ENCODE measurements at places on chromosomes 7 and 10. TPM values are rescaled to one million over a fixed set of nuclear protein-coding genes. Genes with fewer than 3 reads are reported as not detected.

DNA sequence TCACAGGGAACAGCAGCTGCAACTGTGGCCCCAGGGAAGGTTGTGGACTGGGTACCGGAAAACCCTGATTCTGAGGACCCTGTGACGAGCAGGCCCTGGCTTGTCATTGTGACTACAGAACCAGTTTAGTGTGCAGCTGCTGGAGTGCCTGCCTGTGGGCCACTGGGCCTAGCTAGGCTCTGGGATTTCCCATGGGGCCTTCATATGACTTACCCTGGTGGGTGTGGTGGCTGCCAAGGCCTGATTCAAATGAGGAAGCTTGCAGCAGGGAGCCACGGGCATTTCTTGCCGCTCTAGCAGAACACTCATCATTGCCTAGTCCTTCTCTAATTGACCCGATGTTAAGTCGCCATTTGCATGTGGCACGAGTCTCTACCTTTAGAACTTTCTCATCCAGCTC is 14.7 kb upstream of the CAMK2G start:
- DNase-seq = peak; percentile 40

C7orf33 gene
- total RNA-seq = not detected

- DNase-seq = no peak
Measured at GRCh38 chr7:155964543-155964942, 152.3 kb upstream of the SHH start.

DNA sequence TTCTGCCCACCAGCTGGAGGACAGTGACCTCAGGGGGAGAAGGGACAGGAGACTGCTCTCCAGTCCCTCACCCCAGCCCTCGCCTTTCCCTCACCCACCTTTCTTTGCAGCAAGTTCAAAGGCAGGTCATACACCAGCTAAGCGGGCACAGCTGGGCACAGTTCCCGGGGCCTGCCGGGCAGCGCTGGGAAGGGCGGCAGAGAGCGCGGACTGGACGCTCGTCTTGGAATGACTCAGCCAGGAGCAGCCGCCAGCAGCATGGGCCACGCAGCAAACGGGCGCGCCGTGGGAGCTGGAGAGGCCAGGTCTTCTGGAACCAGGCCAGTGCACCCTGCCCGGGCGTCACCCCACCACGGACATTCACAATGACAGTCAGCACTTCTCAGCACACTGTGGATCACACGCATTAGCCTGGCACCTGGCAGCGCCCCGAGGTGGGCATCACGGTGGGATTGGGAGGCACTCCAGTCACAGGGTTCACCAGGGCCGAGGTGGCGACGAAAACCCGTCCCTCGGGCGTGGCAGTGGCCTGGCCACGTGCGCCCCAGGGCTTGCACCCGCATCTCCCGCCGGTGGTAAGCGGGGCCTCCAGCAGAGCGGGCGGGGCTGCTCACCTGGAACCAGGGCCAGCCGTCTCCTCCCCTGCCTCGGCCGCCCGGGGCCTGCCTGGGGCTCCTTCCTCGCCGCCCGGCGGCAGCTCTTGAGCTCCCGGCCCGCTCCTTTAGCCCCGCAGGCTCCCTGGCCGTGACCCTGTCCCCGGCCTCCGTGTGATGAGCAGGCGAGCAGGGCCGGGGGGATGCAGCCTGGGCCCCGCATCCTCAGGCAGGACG is 29.0 kb upstream of the WDFY4 start:
- peak; percentile 37 for DNase-seq

DNA sequence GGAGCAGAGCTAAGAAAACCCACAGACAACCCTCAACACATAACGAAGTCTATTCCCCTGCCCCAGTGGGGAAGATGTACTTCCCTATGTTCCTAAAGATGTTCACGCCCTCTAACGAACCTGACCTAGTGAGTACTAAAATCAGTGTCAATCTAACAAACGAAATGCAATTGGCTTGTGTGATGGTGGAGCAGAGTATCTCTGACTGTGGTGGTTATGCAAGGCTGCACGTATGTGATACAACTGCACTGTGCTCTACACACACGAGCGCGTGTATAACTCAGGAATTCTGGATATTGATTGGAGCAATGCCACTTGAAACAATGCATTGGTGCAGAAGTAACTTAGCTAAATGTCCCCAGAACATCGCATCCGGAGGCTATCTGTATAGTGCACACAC is 1.3 kb downstream of the ANKRD16 start:
- DNase-seq = peak; percentile 29

- no peak for DNase-seq
Measured at GRCh38 chr10:104128214-104128613, 6.2 kb downstream of the SFR1 start.

RP9 gene
- 7.6 TPM for total RNA-seq

SFXN2 gene
- 2.8 TPM for total RNA-seq

DNA sequence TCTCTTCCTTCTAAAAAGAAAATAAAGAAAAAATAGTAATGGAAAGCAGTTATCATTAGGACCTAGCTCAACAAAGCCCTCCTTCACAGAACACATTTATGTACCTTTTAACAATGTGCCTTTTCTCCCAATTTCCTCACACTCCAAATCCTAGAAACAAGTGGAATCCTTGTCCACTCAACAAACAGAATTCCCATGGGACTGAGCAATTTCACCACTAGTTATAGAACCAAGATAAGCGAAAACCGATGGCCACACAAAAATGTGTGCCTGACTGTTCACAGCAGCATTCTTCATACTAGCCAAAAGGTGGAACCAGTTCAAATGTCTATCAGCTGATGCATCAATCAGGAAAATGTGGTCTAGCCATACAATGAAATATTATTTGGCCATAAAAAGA is 17.3 kb downstream of the DCLRE1C start:
- no peak for DNase-seq

DNA sequence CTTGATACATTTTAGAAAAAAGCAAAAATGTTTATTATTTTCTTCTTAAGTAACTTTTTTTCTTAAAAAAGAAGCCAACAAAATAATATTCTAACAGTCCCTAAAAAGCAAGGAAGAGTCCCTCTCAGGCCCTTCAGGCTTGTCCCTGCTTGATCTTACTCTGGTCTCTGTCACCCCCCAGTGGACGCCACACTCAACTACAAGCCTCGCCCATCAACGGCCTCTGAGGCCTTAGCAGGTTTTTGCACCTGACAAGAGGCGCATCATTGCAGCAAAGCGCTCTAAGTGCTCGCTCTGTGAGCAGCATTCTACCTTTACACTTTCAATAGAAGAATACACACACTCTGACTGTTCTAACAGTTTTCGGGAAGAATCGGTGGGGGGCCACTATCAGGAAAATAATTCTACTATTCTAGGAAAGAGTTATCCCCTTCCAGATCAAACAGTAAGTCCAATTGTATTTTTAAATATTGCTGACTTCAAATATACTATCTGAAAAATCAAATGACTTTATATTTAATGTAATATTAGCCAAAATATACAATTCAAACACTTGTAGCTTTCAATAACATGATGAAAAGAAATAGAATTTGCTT is 139.2 kb downstream of the USP6NL start:
- DNase-seq = peak; percentile 50

RBP3 gene
- total RNA-seq = not detected

GRCh38 chr10:125377368-125377767 is 217.0 kb upstream of the CTBP2 start:
- DNase-seq = no peak

GRCh38 chr7:141928845-141929195 is 12.6 kb downstream of the OR9A4 start:
- DNase-seq = no peak

DNA sequence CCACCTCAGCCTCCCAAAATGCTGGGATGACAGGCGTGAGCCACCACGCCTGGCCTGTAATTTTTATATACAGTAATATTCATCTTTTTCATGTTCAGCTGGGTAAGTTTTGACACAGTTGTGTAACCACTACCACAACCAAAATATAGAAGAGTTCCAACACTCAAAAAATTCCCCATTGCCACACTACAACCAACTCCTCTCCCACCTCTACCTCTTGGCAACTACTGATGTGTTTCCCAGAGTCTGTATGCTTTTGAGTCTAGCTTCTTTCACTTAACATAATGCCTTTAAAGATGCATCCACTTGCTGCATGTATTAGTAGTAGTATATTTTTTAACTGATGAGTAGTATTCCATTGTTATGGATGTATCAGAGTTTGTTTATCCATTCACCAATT is 90.7 kb downstream of the SRPK2 start:
- DNase-seq = no peak

DNA sequence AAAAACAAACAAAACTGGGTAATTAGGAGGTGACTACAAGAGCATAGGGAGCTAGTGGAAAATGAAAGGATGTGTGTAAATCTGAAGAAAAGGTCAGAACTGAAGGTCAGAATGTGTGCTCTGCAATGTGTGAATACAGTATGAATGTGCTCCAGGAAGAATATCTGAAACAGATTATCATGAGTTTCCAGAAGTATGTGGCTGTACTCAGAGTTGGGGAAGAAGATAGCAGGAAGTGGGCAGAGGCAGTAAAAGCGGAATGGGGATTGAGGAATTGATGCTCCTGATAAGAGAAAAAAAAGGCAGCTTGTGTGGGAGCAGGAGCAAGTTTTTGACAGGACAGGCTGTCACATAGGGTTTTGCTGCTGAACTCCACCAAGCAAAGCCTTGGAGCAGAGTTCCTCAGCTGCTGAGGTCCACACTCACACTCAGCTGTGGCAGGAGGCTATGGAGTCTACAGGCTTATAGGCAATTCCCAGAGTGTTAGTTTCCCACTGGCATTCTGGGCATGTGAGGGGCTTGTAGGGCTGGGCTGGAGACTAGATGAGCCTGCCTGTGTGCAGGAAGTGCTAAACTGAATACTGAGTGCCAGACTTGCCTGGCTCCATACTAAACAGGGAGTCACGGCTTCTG is 22.9 kb downstream of the H2AZ2 start:
- peak; percentile 44 for DNase-seq

NUDT13 gene
- 1.7 TPM for total RNA-seq

GRID1 gene
- total RNA-seq = not detected

NKX1-2 gene
- total RNA-seq = not detected

DNA sequence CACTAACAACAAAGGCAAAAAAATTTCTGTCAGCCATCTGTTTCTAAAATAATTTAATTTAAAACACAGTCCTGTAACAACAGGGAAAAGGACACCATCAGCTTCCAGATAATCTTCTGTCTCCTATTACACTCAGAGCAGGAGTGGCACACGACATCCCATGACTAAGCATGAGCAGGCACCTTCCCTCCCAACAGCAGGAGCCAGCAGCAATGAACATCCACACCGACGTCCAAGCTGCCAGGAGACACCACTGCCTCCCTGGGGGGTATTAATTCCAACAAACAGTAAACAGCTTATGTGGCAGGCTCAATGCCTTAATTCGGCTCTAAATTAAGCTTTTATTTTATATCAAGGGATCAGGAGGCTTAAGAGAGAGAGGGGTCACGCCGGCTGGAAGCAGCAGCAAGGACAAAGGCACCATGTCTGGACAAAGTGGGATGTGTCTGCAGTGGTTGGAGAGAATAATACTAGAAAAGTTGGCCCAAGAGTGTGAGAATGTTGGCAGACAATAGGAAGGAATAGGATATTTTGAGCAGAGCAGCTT is 45.7 kb downstream of the KIAA1549 start:
- DNase-seq = peak; percentile 78

All from lung microvascular endothelial cell (primary cell).